Naive B cell (primary cell): ENCODE measurements at places on chromosomes 7 and 10. TPM values are rescaled to one million over a fixed set of nuclear protein-coding genes. Genes with fewer than 3 reads are reported as not detected.

ACSM6 gene
- not detected for polyA plus RNA-seq

NANOS1 gene
- polyA plus RNA-seq, result not detected

MINDY4 gene
- not detected for polyA plus RNA-seq

PRSS37 gene
- not detected for polyA plus RNA-seq

PLXNA4 gene
- not detected for polyA plus RNA-seq

FFAR4 gene
- not detected for polyA plus RNA-seq

HGF gene
- not detected for polyA plus RNA-seq

CDK14 gene
- 22.8 TPM for polyA plus RNA-seq

DNA sequence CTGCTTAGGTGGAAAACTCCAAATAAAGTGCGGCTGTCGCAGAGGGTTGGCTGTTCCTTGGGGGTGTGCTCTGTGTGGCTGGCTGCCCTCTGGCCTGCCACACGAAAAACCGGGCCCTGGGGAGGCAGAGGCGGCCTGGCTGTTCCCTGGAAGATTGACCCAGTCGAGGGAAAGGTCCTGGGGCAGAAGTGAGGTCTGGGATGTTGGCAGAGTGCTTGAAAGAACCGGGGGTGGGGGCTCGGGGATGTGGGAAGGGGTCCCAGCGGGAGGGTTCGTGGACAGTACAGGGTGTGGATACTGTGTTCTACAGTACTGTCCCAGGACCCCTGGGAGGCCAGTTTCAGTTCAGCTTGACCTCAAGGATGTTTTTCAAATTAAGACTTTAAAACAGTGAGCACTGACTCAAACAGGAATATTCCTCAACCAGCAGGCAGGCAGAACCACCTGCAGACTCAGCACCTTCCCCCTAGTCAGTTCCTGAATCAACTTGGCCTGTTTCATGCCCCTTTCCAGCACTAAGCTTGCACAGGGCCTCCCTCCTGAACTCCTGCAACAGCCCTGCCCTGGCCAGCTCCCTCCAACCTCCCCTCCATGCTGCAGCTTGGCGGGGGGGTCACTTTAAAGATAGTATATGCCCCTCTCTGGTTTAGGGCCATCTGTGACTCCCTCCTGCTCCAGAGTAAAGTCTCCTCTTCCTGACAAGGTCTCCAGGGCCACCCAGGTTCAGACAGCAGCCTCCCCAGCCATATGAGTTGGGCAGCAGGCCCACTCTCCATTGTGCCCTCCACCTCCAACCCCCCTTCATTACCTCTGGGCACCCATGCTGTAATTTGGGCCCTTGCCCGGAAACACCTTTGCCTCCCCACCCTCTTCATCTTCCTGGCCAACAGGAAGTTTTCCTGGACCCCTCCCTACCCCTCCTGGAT, 3.2 kb upstream of the ATP6V1F start:
- no peak for DNase-seq

- DNase-seq, result no peak
Measured at GRCh38 chr10:83214136-83214535, 925.2 kb upstream of the GHITM start.

- no peak for DNase-seq
Measured at GRCh38 chr10:88792661-88793060, 9.9 kb upstream of the LIPM start.

DNA sequence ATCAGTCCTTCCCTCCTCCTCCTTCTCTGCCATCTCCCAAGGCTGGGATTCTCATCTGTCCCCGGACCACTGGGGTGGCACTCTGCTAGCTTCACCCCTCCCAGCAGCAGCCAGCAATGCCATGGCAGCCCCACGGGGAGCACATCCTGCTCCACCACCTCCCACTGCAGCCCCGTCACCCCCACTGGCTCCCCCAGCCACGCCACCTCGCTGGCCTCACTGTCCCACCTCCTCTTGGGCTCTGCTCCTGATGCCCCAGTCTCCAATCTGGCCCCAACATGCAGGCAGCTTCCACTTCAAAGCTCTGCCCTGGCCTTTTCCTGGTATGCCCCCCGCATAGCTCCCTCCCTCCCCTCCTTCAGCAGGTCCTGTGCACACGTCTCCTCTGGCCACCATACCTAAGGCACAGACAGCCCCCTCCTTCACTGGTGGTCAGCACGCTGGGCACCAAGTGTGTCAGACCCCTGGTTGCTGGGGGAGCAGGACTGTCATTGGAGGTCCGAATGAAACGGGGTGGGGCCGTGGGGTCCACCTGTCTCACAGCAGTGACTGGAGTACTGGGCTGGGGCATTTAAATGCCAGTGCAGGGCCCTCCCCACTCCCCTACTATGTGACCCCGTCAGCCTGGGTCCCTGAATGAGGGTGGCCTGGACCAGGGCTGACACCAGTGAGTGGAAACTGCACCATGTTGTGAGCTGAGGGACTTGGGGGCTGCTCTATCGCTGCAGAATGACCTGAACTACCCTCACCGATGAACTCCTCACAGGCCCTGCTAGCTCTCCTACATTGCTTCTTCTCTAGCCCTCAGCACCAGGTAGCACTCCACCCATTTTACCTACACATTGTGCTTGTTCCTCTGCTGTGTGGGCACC, 38.7 kb downstream of the RASGEF1A start:
- no peak for DNase-seq

DNA sequence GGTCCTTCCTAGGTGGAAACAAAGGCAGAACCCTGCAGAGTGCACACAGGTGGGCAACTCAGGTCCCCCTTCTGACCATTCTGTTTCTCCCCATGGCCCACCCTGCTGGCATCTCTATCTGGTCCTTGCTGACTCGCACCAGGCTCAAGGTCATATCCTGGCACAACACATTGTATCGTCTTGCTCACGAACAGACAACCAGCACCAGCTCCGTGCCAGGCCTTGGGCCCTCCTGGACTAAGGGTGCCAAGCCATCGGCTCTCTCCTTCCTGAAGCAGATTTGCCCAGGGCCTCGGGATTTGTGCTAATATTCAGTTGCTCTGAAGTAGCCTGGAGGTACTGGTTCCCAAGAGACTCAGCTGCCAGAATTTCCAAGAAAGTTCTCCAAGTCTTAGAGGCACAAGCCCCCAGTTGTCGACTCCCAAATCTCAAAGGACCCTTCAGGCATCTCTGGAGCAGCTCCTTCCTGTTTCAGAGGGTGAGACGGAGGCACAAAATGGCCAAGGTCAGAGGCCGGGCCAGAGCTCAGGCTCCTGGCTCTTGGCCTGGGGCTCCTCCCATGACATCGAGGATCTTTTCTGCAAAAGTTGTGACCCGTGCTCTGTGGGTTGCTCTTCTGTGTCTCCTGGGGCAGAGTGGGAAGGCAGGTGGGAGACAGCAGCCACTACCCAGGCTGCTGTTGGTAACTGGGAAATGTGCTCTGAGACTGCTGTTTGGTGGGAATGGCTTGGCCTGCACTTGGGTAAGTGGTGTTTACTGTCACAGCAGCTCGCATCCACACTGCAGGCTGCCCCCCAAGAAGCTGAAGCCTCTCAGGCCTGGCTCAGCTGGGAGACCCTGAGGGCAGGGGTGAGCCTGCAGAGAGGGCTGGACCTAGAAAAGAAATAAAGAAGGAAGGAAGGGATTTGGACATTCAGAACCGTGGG, 121.3 kb downstream of the RGS10 start:
- DNase-seq, result no peak

- no peak for DNase-seq
Measured at GRCh38 chr10:79054203-79055099, 14.3 kb upstream of the ZMIZ1 start.

GRCh38 chr10:78808736-78809367, 259.9 kb upstream of the ZMIZ1 start:
- no peak for DNase-seq

- no peak for DNase-seq
Measured at GRCh38 chr7:32670110-32671025, 175.1 kb downstream of the AVL9 start.

DNA sequence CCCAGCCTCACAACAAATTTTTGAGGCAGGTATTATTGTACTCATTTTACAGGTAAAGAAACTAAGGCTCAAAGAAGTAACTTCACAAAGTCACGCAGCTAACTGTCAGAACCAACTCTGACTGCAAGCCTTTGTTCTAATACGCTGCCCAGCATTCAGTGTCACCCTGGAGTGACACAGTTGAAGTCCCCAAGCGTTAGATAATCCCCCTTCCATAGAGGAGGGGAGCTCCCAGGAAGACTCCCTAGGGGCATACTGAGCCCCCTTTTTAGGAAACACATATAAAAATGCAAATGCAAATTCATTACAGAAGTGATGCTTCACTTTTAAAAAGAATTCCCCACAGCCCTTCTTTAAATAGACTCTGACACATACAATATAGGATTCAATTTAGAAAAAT, 101.0 kb upstream of the MACROH2A2 start:
- no peak for DNase-seq

DNA sequence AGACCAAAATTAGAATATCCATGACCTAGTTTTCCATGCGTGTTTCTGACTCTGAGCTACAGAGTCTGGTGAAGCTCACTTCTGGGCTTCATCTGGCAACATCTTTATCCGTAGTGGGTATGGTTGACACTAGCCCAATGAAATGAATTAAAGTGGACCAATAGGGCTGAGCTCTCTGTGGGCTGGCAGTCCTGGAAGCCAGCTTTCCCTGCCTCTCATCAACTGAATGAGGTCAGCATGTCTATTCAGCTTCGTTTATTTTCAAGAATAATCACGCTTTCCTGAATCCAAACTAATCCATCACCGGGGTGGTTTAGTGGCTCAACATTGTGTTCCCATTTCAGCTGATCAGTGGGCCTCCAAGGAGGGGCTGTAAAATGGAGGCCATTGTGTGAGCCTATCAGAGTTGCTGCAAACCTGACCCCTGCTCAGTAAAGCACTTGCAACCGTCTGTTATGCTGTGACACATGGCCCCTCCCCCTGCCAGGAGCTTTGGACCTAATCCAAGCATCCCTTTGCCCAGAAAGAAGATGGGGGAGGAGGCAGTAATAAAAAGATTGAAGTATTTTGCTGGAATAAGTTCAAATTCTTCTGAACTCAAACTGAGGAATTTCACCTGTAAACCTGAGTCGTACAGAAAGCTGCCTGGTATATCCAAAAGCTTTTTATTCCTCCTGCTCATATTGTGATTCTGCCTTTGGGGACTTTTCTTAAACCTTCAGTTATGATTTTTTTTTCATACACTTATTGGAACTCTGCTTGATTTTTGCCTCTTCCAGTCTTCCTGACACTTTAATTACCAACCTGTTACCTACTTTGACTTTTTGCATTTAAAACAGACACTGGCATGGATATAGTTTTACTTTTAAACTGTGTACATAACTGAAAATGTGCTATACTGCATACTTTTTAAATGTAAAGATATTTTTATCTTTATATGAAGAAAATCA, 35.5 kb downstream of the CAV1 start:
- DNase-seq, result no peak

GRCh38 chr7:36396150-36396549, 6.5 kb downstream of the ANLN start:
- no peak for DNase-seq

GRCh38 chr10:8069108-8069507, 14.6 kb downstream of the GATA3 start:
- DNase-seq, result no peak

DNA sequence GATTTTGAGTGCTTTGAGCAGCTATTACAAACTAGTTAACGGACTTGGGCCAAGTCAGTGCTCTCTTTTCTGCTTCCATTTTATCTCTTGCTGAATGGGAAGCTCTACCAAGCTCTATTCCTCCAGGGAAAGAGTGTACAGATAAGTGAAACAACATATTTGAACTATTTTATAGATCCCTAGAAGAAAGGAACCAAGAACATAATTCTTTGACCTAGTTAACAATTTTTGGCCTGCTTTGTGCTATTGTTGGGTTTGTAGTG, 244.8 kb downstream of the PRKG1 start:
- DNase-seq, result no peak

- DNase-seq, result no peak
Measured at GRCh38 chr7:130090745-130091532, 20.6 kb downstream of the KLHDC10 start.

DNA sequence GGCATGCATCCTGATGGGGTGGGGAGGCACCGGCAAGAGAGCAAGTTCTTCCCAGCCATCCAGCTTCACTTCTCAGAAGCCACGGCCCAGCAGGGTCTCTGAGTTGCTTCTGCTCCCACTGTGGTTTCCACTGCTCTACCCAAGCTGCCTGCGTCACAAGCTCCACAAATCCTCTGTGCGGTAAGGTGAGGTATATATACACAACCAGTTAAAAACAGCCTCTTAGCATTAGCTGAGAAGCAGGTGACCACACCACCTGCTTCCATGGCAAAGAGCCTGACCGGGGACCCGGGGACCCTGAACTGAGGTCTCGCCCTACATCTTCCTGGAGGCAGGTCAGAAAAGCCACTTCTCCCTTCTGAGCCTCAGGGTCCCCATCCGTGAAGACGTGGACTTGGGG, 46.9 kb upstream of the NPFFR1 start:
- DNase-seq, result no peak

DNA sequence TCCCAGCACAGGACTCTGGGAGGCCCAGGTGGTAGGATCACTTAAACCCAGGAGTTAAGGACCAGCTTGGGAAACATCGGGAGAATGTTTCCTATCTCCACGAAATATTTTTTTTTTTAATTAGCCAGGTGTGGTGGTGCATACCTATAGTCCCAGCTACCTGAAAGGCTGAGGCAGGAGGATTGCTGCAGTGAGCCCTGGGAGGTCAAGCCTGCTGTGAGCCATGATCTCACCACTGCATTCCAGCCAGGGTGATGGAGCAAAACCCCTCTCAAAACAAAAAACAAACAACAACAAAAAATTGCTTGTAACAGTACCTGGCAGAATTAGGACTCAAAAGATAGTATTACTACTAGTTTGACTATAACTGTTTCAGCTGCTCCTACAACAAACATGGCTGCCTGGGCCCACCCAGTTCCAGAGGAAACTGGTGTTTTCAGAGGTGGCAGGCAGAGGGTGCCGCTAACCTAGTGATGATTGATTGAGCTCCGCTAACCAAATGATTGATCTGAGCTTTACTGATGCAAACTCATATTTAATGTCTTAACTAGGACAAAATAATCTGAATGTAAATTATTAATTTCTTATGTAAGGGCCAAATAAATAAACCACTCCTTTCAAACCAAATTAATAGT, 57.0 kb downstream of the AP3M1 start:
- DNase-seq, result no peak

GRCh38 chr10:4742217-4742616, 83.8 kb upstream of the AKR1E2 start:
- DNase-seq, result no peak

DNA sequence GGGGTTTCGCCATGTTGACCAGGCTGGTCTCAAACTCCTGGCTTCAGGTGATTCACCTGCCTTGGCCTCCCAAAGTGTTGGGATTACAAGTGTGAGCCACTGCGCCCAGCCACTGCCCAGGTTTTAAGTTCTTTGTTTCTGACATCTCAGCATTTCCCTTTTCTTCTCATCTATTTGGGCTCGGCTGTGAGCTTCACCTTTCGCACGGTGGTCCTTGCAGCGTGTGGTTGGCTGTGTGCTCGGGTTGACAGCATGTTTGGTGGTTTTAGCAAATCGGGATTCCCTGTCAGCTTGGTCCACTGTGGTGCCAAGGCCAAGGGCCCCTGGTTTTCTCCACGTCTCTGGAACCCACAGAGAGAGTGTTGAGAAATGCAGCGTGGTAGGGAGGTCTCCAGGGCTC, 138.8 kb downstream of the DNAJB6 start:
- DNase-seq, result no peak
